Testis (tissue), 5 donors: ENCODE measurements at places on chromosomes 11 and 22.

DNA sequence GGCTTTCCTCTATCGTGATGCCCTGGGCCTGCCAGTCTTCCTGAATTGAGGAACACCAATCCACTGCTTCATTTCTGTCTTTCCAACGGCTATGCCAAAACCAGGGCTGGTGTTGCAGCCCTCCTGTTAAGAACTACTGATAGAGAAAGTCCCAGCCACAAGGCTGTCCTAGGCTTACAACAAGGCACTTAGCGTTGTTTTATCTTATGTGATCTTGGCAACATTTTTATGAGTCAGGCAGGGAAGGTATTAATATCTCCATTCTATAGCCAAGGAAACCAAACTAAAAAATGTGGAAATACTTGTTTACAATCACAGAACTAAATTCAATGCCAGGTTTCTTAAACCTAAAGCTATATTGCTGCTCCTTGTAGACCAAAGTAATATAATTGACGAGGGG, 89.9 kb upstream of the AMOTL1 start:
- no peak for DNase-seq

DNA sequence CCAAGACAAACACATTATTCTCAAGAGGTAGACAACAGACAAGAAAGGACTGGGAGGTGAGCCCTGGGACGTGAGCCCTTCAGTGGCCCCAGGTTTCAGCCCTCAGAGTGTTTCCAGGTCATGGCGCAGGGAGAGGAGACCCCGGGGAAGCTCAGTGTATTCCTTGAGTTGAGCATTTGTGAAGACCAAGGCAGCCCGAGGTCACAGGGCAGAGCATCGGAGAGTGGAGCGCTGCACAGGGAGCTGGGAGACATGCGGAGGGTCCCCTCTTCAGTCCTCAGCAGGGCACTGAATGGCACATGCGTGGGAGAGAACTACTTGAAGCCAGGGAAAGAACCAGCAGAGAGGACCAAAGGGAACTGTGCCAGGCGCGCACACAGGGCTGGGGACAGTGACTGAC, 11.7 kb downstream of the KRTAP5-6 start:
- no peak for DNase-seq

GRCh38 chr22:46758121-46758520, 4.3 kb upstream of the TBC1D22A start:
- DNase-seq = no peak

- DNase-seq = no peak
Observed at GRCh38 chr11:19646308-19646707, 66.3 kb upstream of the NAV2 start.

GRCh38 chr22:21457023-21457787, 10.0 kb upstream of the TMEM191C start:
- no peak for DNase-seq

DNA sequence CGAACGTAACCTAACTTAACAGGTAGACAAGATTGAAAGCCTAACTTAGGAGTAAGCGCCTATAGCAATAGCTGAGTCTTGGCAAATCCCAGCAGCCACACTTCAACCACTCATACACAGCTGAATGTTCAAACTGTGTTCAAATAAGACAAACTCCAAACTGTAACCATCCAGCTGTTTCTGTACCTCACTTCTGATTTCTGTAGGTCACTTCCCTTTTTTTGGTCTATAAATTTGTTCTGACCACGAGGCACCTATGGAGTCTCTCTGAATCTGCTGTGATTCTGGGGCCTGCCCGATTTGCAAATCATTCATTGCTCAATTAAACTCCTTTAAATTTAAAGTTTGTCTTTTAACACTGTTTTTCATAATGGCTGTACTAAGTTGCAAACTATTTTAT, 8.2 kb upstream of the TENM4 start:
- DNase-seq = no peak

DNA sequence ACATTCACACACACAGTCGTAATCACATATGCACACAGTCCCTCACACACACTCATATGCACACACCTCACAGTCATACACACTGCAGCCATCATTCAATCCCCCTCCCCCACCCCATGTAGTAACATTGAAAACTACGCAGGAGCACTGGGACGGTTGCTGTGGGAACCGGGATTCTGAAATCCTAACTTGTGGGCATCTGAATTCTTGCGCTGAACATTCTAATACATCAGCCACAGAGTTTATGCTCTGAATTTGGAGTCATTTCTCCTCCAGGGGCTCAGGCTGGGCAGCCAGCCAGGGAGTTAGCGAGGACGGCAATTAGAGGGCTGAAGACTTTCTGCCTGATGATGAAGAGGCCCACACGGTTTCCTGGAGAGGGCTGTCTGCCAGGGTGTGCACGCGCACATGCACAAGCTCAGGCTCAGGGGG, 32.7 kb downstream of the CD6 start:
- DNase-seq = peak; percentile 60

- DNase-seq = peak; percentile 77
Observed at GRCh38 chr22:40436505-40437431, 66.4 kb downstream of the SGSM3 start.

- no peak for DNase-seq
Observed at GRCh38 chr11:128579798-128580504, 7.4 kb downstream of the ETS1 start.

GRCh38 chr11:44083906-44084305, 11.6 kb upstream of the EXT2 start:
- no peak for DNase-seq

DNA sequence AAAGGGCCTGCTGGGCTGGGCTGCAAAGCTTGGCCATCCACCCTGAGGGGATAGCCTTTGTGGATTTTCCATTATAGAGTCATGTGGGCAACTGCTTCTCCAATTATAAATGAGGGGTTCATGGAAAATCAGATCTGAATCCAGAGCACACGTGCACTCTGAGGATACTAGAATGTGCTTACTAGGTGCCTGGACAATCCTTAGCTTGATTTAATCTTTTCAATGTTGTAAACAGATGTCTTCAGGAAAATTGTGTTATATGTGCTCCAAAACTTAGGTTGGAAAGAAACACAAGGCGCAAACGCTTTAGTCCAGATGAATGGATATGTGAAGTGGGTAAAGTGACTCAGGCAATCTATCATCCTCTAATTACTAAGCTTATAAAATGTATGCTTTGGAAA, 92.0 kb downstream of the SLC17A6 start:
- DNase-seq = no peak

GRCh38 chr11:126824035-126824607, 176.4 kb downstream of the KIRREL3 start:
- no peak for DNase-seq

DNA sequence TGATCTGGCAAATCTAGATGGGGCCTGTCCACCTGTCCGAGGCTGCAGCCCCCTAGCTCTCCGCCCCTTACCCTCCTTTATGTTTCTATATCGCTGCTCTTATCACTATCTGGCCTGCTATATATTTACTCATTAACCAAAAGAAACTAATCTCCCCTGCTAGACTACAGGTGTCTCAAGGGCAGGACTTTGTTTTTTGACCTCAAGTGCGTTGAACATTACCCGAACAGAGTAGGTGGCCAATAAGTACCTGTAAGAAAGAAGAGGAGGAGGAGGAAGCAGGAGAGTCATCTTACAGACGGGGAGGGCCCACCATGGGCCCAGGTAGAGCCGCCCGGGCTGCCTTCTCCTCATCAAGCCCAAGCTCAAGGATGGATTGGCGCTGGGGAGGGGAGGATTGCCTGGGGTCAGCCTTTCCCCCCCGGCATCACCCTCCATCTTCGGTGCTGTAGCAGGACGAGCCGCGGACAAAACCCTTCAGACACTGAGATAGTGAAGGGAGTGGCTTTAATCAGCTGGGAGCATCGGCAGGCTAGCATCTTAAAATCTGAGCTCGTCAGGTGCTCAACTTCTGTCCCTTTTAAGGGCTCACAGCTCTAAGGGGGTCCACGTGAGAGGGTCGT, 1.2 kb upstream of the P2RY6 start:
- DNase-seq = no peak

DNA sequence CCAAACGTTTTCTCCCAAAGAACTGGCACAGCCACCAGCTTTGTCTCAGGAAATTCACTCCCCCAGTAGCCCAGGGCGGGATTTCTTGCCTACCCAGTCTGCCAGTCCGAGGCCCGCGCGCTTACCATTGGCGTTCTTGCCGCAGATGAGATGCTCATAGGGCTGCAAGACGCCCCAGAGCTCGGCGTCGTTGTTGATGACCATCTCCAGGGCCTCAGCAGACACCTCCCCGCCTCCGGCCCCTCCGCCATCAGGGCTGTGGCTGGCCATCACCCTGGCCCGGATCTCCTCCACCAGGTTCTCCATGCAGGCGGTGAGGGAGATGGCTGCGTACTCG, 1.3 kb downstream of the ABTB2 start:
- DNase-seq = peak; percentile 25

DNA sequence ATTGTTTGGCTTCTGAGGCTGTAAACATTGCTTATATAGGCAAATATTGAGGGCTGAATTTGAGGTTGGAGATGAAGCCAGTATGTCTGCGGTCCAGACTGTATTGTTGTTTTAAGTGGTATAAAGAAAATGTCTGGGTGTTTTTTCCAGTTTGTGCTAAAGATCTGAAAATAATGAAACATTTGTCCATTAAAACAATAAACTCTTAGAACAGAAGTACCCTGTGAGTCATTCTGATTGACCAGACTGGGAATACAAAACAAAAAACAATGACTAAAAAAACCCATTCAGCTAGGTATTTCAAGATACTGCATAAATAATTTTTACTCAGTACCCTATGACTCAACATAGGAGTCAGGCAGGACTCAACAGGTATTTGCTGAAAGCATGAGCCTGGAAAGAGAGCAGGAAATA, 20.4 kb downstream of the ALKBH8 start:
- no peak for DNase-seq

GRCh38 chr11:109785714-109786113, 307.5 kb upstream of the ZC3H12C start:
- DNase-seq = no peak

GRCh38 chr11:46305295-46305694, 27.8 kb downstream of the CREB3L1 start:
- DNase-seq = no peak

DNA sequence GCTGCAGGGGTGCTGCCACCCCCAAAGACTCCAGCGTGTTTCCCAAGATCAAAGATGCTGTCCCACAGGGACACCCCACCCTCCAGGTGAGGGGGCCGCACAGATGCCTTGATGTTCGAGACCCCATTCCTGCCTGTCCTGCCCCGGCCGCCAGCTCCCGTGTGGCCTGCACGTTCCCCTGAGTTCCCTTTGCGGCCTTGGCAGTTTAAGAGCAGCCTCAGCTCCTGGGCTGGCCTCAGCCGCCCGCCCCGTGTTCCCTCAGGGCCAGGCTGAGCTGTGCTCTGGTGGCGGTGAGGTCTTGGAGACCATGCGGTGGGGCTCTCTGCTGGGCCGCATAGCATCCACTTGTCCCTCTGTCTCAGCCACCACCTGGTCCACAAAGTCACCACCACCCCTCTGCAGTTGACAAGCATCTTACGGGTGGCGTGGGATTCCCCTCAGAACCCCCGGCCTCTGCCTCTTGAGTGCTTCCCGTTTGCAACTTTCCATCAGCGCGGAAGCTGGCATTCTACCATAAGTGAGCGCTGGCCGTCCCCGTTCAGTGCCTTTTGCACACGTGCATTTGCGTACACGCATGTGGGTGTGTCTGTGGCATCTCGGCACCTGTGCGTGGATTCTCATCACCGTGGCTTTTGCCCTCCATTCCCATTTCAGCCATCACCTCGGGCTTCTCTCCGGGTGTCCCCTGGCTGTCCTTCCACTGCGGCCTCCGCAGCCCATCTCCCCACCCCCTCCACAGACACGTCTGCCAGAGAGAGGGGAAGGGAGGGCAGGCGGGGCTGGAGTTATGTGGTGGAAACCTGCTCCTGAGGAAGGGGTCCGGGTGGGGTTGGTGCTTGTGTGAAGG, 35.9 kb downstream of the CTTN start:
- DNase-seq = no peak

DNA sequence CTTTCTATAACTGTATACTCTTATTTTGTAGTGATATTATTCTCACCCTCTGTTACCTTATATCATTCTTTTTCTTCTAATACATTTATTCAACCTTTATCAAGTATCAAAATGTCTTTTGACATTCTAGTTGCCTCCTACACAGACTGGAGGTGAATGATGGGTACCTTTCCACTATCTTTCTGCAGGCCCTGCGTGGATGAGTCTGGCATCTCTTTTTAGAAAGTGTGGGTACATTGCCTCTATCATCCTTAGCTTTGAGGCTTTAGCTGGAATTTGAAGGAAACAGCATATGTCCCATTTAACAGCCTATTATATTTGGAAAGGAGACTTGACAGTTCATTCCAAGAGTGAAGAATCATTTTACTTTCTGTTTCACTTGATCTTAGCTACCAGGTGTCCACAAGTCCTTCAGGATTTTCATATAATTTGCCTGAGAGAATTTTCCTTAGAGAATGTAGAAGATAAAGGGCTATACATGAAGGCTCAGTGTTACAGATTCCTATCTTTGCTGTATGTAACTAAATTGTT, 192.0 kb downstream of the CWF19L2 start:
- DNase-seq = no peak

- no peak for DNase-seq
Observed at GRCh38 chr22:42243802-42244060, 26.7 kb downstream of the TCF20 start.

DNA sequence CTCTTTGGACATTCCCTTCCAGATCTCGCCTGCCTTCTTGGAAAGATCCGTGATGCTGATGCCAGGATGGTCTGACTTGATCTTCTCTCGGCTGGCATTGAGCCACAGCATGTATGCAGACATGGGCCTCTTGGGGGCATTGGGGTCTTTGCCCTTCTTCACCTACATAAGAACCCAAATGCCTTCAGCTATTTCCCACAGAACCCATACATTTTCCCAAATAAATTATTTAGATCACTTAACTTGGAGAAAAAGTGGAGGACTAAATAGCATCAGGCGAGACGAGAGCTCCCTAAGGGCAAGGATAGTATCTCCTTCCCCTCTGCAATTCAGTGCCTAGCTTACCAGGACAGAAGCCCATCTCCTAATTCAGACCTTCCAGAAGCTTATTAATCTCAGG, 3.0 kb upstream of the TNKS1BP1 start:
- no peak for DNase-seq

DNA sequence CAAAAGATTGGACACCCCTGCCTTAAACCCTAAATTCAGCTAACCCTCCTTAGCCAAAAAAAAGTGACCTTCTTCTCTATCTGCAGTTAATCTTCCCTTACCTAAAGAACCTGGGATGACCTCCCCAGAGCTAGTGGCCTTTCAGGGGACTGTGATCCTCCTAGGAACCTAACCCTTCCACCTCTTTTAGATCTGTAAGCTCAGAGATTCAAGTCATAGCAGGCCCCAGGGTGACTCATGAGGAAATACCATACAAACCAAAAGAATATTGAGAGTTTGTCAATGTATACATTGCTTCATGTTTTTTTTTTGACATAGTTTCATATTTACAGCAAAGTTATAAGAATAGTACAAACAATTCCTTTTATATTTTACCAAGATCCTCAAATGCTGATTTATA, 38.3 kb upstream of the CXCR5 start:
- DNase-seq = no peak

GRCh38 chr11:14323118-14323676, 35.8 kb downstream of the RRAS2 start:
- DNase-seq = no peak

- peak; percentile 63 for DNase-seq
Observed at GRCh38 chr22:27711756-27712155, 89.8 kb downstream of the MN1 start.

GRCh38 chr11:126450806-126451205, 95.3 kb downstream of the ST3GAL4 start:
- DNase-seq = no peak
